Kidney (tissue), 22 donors: ENCODE measurements at places on chromosomes 2 and 18. TPM values are rescaled to one million over a fixed set of nuclear protein-coding genes. Genes with fewer than 3 reads are reported as not detected.

ACVR1 gene
- polyA plus RNA-seq: 16.3 TPM

DPP4 gene
- polyA plus RNA-seq: 29.4 TPM

LRRTM1 gene
- polyA plus RNA-seq: 1.1 TPM

REG1B gene
- 1.5 TPM for polyA plus RNA-seq

DAW1 gene
- 1.0 TPM for polyA plus RNA-seq

CLEC4F gene
- polyA plus RNA-seq: not detected

CHAC2 gene
- polyA plus RNA-seq: 3.7 TPM

SULT1C4 gene
- polyA plus RNA-seq: 7.1 TPM

SLC30A3 gene
- polyA plus RNA-seq: not detected

- no peak for DNase-seq
Measured at GRCh38 chr2:23066686-23067085, 318.3 kb upstream of the KLHL29 start.

GRCh38 chr2:85697096-85697495 lies 2.9 kb downstream of the GNLY start:
- DNase-seq: no peak

- DNase-seq: peak; percentile 43
Measured at GRCh38 chr18:59783138-59783537, 85.9 kb upstream of the CCBE1 start.

GRCh38 chr18:76927223-76927725 lies 104.9 kb downstream of the ZNF236 start:
- DNase-seq: no peak

- DNase-seq: no peak
Measured at GRCh38 chr2:236847538-236848263, 238.0 kb upstream of the COPS8 start.

GRCh38 chr18:8721094-8721669 lies 15.8 kb downstream of the MTCL1 start:
- no peak for DNase-seq

DNA sequence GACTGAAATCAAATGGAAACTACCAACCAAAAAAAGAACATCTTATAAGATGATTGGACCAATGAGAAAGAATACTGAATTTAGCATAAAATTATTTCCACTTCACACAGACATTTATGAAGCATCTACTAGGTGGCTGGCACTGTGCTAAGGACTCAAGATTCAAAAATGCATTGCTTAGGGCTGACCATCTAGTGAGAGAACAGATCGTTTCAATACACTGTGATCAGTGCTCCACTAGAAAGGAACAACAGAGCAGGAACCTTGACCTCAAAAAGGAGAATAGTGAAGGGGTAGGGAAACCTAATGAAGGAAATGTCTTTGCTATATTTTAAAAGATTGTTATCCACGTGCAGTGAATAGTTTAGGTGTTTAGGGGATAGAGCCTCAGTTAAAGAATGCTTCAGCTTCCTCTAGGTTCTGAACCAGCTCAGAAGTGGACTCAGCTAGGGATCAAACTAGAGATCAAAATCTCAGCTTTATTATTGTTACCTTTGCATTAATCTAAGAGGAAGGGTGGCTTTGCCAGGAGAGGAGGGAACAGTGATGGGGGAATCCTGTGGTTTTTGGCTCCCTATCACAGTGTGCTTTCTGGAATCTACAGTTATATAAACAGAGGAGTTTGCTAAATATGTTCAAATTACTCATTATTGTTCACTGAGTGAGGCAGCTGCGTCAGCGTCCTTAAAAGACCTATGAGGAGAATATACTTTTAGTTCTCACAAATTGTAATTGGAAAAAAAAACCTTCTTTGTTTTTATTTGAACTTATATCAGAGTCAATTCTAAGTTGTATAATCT lies 16.2 kb upstream of the BBS5 start:
- DNase-seq: no peak

DNA sequence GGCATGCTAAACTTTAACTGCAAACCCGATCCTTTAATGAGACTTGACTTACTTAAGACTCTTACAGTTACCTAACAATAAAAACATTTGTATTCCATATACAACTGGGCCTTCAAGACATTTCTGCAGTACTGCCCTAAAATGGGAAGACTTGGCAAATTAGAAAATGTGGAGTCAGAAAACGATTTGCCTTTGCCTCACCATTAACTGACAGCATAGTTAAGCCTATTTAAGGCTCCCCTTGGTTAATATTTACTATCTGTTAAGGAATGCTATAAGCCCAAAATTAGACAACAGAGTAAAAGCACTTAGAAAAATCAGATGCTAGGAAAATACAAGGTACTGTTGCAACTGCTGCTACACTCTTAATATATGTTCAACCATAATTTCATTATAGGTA lies 18.7 kb downstream of the TYW5 start:
- DNase-seq: no peak

DNA sequence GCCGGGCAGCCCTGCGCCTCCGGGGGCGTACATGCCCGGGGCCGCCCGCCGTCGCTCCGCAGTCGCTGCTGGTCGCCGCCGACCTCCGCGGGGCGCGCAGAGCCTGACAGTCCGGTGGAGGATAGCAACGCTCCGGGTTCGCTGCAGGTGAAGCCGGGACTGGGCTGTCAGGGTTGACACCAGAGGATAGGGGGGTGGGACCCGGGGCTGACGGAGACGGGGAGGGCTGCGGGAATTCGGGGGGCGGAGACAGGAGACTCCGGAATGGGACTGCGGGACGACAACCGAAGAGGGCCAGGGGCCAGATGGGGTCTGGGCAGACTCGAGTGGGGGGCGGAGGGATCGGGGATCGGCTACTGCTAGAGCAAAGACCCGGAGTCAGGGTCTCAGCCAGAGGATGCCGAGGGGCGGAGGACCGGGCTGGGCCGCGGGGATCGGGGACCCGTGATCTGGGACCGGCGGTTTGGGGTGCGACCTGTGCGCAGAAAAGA lies 403 bp downstream of the TMEM127 start:
- DNase-seq: no peak

DNA sequence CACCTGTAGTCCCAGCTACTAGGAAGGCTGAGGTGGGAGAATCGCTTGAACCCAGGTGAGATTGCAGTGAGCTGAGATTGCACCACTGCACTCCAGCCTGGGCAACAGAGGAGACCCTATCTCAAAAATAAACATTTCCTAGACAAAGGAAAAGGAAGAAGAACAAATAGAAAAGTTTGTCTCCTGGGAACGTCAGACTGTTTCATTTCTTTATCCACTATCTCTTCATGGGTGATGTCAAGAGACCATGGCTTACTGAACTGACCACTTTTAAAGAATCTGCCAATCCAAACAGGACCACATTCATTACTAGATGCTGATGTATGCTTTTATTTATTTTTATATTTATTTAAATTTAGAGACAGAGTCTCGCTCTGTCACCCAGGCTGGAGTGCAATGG lies 26.8 kb downstream of the COX7A2L start:
- no peak for DNase-seq
